WTC11 (cell line): ENCODE measurements at places on chromosomes 6 and 20. TPM values are rescaled to one million over a fixed set of nuclear protein-coding genes. Genes with fewer than 3 reads are reported as not detected.
A peak's percentile ranks its signal among the peaks of the same experiment; 100 is the strongest.

GRCh38 chr6:106426250-106426970 lies 65.9 kb downstream of the CRYBG1 start:
- no peak overlapping the region for H3K27ac ChIP-seq
- H3K36me3 ChIP-seq: no peaks in the 10 kb centered on the region
- no peaks in the 10 kb centered on the region for H3K4me1 ChIP-seq
- no peak for DNase-seq
- no peak overlapping the region for H3K4me3 ChIP-seq

DNA sequence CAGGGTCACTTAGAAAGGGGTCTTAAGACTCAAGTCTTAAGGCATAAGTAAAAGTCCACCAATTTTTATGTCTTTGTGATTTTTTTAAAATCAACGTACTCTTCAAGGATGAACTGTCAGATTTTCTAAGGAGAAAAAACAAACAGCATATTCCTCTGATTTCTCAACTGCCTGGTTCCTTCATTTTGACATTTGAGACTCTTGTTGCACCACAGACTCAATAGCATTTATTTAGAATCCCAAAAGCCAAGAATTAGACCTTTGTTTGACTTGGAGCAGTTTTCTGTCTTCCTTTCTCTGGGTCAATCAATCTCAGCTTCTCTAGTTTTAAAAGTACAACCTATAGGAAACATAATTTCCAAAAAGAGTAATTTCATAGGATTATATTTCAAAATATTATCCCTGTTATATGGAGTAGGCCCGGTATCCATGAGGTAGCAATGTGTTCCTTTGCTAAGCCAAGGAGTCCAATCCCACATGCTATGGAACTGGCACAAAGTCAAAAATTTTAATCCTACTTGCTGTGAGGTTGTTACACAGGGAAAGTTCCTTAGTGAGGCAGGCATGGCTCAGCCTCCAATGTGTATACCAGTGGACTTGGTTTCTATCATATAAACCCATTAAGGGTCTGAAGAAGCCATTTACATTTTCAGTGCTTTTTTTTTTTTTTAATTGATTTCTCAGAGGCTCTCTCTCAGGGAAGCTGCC lies 405.7 kb downstream of the KIF16B start:
- peaks cover 4% of the 10 kb centered on the region; the same call in 1 of the 2 replicates for H3K4me1 ChIP-seq
- no peaks in the 10 kb centered on the region for H3K36me3 ChIP-seq
- DNase-seq: no peak
- no peak overlapping the region for H3K4me3 ChIP-seq

GRCh38 chr6:141056945-141057625 lies 1075.6 kb upstream of the GJE1 start:
- no peaks in the 10 kb centered on the region for H3K27me3 ChIP-seq
- H3K36me3 ChIP-seq: no peaks in the 10 kb centered on the region
- DNase-seq: no peak

DNA sequence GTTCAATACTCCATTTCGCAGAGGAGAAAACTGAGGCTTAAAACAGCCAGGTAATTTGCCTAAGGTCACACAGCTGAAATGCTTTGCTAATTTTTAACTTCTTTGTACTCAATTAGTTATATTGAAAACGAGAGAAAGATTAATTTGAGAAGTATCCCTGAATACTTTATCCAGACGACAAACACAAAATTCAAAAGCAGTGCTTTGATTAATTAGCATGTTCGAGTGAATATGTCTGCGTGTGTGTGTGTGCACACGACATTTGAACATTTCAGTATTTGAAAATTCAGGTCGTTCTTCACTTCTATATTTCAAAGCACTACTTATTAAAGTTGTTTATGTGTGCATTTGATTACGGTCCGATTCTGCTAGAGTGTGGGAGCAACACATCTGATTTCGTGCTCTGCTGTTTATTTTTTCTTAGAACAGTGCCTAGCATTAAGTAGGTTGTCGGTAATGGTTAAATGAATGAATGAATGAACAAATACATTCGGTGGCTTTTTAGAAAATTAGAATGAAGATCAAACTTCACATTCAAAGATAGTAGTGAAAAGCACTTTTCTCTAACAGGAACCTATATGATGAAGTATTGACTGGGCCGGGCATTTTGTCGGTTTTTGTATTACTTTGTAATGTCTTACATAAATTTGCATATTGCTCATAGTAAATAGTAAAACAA lies 36.9 kb upstream of the SYNCRIP start:
- peaks cover 49% of the 10 kb centered on the region for H3K36me3 ChIP-seq
- H3K4me3 ChIP-seq: peak overlapping the region; percentile 96
- peaks cover 35% of the 10 kb centered on the region for H3K4me1 ChIP-seq

DNA sequence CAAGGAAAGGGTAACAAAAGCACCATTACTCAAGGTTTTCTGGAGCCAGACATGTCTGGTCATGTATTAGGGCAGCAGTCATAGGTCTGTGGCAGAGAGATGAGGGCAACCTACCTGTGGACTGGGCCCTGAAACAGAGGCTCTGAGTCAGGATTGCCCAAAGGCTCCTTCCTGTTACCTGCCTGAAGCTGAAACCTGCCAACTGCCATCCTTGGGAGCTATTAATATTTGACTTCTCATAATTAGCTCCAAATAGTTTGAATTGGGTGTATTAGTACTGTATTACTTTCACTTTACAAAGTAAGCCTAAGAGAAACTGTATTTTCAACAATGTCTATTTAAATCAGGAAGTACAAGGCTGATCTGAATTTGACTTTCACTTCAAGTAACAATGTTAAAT lies 72.0 kb upstream of the TBX18 start:
- no peaks in the 10 kb centered on the region; the same call in 1 of the 2 replicates for H3K27me3 ChIP-seq
- H3K4me3 ChIP-seq: no peak overlapping the region
- no peak overlapping the region for H3K27ac ChIP-seq
- no peak for DNase-seq
- peaks cover 6% of the 10 kb centered on the region for H3K4me1 ChIP-seq
- H3K36me3 ChIP-seq: peaks cover 22% of the 10 kb centered on the region

DNA sequence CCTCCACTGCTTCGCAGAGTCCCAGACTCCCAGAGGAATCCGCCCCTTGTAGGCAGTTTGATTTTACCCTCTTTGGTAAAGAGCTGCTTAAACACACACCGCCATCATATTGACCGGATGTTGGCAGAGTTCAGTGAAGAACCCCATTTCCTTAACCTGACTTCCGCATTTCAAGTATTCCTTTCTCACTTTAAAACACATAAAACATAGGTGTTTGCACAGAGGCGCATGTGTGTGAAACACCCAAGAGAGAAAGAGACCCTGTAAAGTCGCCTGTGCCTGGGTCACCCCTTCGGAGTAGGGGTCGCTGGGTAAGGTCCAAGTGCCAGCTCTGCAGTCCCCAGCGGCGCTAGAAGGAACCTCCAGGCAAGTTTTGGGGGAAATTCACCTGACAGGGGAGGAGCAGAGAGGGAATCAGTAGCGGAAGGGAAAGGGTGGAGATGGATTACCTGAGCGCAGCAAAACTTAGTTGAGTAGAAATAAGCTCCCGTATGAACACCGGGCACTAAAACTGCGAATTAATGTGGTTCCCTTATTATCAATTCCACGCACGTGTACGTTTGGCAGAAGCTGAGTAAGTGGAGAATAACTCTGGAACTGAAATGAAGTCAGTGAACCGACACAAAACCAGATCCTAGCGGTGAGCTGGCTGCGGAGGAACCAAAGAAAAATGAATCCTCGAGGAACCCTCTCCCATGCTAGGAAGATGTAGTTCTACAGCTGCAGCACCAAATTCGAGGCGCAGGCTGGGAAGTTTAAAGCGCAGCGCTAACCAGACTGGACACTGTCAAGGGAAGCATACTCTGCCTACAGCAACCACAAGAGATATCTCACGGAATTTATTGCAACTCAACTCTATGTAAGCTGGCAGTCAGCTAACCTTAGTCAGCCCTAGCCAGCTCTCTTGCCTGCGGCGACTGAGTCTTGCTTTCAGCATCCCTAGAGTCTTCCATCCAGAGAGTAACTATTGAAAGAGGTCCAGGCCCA lies 3.5 kb upstream of the HTR1B start:
- H3K36me3 ChIP-seq: no peaks in the 10 kb centered on the region
- no peak overlapping the region for H3K27ac ChIP-seq
- H3K4me1 ChIP-seq: peaks cover 25% of the 10 kb centered on the region
- peaks cover 78% of the 10 kb centered on the region for H3K27me3 ChIP-seq
- peak overlapping the region; percentile 93 for H3K4me3 ChIP-seq

DNA sequence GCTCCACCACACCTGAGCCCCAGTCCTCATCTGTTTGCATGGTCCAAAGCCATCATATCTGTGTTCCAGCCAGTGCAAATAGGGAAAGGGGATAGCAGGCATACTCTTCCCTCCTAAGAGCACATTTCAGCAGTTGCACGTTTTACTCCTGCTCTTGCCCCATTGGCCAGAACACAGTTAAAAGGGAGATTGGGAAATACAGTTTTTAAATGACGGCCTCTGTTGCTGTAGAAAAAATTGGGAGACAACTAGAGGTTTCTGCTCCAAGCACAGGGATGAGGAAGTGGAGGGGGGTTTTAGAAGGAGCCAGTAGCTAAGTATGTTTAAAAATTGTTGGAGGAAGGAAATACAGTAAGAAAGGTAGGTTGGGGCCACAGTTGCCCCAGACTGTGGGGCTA lies 14.6 kb upstream of the STK35 start:
- H3K36me3 ChIP-seq: no peaks in the 10 kb centered on the region
- no peak for DNase-seq
- no peak overlapping the region for H3K4me3 ChIP-seq
- H3K27ac ChIP-seq: no peak overlapping the region
- H3K27me3 ChIP-seq: no peaks in the 10 kb centered on the region; the same call in 1 of the 2 replicates

DNA sequence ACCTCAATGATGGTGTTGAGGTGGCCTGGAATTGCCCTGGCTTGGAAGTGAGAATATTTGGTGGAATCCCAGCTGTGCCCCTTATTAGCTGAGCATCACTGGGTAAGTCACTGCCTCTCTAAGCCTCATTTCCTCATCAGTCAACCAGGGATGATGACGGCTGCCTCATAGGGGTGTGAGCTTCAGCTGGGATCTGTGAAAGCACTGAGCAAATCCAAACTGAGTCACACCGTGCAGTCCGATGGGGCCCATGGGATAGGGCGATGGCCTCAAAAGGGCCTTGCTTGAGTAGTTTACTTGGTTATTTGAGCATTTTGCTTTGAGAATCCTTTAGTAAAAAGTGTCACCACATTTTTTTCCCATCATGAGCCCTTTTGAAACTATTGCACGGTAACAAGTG lies 1.1 kb downstream of the SLC22A1 start:
- H3K27ac ChIP-seq: no peak overlapping the region
- H3K36me3 ChIP-seq: peaks cover 5% of the 10 kb centered on the region
- H3K4me3 ChIP-seq: no peak overlapping the region
- DNase-seq: no peak

- no peak overlapping the region for H3K4me3 ChIP-seq
- no peak overlapping the region for H3K27ac ChIP-seq
- no peaks in the 10 kb centered on the region for H3K36me3 ChIP-seq
- H3K4me1 ChIP-seq: peaks cover 21% of the 10 kb centered on the region
Measured at GRCh38 chr6:87990871-87991270, 56.8 kb upstream of the SPACA1 start.

GRCh38 chr6:12608016-12608860 lies 108.3 kb upstream of the PHACTR1 start:
- DNase-seq: no peak
- no peak overlapping the region for H3K4me3 ChIP-seq
- H3K36me3 ChIP-seq: no peaks in the 10 kb centered on the region
- H3K27me3 ChIP-seq: no peaks in the 10 kb centered on the region
- H3K27ac ChIP-seq: no peak overlapping the region

GRCh38 chr6:135675862-135676261 lies 175.6 kb upstream of the PDE7B start:
- H3K4me3 ChIP-seq: no peak overlapping the region
- H3K4me1 ChIP-seq: peaks cover 4% of the 10 kb centered on the region; the same call in 1 of the 2 replicates
- H3K27ac ChIP-seq: no peak overlapping the region

DNA sequence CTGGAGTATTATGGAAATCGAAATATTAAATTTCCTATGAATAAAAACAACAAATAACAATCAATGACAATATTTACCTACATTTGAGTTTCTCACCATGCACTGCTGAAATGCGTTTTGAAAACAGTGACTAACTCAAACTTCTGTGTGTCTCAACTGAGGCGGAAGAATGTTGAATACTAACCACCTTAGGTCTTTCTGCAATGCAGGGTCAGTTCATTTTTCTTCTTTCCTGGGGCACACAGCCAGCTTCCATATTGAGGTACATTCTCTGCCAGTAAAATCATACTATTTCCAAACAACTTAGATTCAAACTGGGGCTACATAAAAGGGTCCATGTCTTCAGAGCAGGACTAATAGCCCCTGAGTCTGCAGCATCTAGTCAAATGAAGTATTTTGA lies 310.1 kb downstream of the UTRN start:
- H3K4me3 ChIP-seq: no peak overlapping the region
- peaks cover 26% of the 10 kb centered on the region for H3K36me3 ChIP-seq
- no peak for DNase-seq
- no peak overlapping the region for H3K27ac ChIP-seq
- H3K27me3 ChIP-seq: no peaks in the 10 kb centered on the region

GRCh38 chr6:30875244-30876038 lies 8.9 kb upstream of the DDR1 start:
- no peak overlapping the region for H3K4me3 ChIP-seq
- H3K4me1 ChIP-seq: peaks cover 42% of the 10 kb centered on the region
- peaks cover 13% of the 10 kb centered on the region for H3K27me3 ChIP-seq
- no peak overlapping the region for H3K27ac ChIP-seq

DNA sequence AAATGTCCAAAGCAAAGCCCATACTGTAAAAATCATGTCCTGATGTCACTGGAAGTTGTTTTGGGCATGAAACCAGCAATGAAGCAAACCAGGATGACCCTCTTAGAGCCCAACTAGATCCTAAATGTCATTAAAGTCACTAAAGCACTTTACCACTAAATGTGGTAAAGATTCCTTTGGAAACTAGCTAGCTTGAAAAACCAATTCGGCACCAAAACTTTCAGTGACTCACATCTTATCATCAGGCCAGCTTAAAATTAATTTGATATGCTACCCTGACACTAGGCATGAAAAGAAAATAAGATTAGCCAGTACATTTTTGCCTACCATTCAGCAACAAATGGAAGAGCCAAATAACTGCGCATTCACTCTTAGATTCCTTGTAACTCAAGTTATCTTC lies 145.8 kb downstream of the PACRG start:
- H3K36me3 ChIP-seq: no peaks in the 10 kb centered on the region; the same call in 1 of the 2 replicates
- DNase-seq: no peak
- no peaks in the 10 kb centered on the region for H3K27me3 ChIP-seq
- no peak overlapping the region for H3K4me3 ChIP-seq
- H3K4me1 ChIP-seq: peaks cover 3% of the 10 kb centered on the region
- H3K27ac ChIP-seq: no peak overlapping the region

- H3K4me1 ChIP-seq: peaks cover 9% of the 10 kb centered on the region
- no peak overlapping the region for H3K4me3 ChIP-seq
- no peaks in the 10 kb centered on the region for H3K36me3 ChIP-seq
- DNase-seq: no peak
- H3K27me3 ChIP-seq: no peaks in the 10 kb centered on the region
- no peak overlapping the region for H3K27ac ChIP-seq
Measured at GRCh38 chr20:40848526-40848925, 159.5 kb upstream of the MAFB start.

GRCh38 chr6:33018904-33019303 lies 9.5 kb upstream of the HLA-DOA start:
- no peaks in the 10 kb centered on the region; the same call in 1 of the 2 replicates for H3K27me3 ChIP-seq
- H3K36me3 ChIP-seq: no peaks in the 10 kb centered on the region
- no peak overlapping the region for H3K4me3 ChIP-seq
- no peak for DNase-seq
- H3K27ac ChIP-seq: no peak overlapping the region

The TNFRSF6B gene
- total RNA-seq: not detected in 3 replicates

The THBS2 gene
- 33.5 to 40.3 TPM (median 35.8 TPM) in 3 replicates for total RNA-seq

The MAFB gene
- total RNA-seq: 5.3 to 6.7 TPM (median 6.5 TPM) in 3 replicates

The VGLL2 gene
- total RNA-seq: 0.11 TPM in 1 of 3 replicates, not detected in the others

The PI16 gene
- total RNA-seq: 0.09 to 0.17 TPM in 2 of 3 replicates, not detected in the other

The SMLR1 gene
- total RNA-seq: not detected in 3 replicates

The LY86 gene
- 0.16 to 0.21 TPM in 2 of 3 replicates, not detected in the other for total RNA-seq
